AML-193 (cell line): ENCODE measurements at places on chromosomes 1 and 21.

DNA sequence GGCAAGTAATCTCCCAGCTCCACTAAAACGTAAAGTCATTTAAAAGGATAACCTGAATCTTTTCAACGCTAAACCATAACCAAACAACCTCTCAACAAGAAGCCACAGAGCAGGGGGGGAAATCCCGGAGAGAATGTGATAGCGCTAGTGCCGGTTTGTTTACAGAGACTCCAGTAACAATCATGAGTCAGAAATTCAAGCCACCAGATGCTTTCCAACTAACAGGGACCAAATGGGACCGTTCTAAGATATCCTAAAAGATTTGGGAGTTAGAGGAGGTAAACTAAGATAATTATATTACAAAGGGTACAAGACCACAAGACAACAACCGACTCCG, 825 bp downstream of the DCAF8 start:
- no peak for DNase-seq

DNA sequence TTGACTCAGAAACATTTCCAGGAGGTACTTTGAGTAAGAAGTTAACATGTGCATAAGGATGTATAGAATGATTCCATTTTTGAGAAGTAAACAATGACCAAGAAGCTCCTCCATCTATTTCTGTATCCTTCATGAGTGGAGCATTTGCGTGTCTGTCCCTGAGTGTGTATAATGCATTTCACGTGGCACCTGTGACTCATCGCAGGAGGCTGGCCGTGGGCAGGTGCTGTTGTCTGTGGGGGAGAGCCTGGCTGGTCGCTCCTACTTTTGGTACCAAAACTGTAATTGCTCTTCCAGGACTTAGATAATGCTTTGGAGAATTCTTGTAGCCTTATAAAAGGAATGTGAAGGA, 16.5 kb downstream of the SLC37A1 start:
- no peak for DNase-seq

DNA sequence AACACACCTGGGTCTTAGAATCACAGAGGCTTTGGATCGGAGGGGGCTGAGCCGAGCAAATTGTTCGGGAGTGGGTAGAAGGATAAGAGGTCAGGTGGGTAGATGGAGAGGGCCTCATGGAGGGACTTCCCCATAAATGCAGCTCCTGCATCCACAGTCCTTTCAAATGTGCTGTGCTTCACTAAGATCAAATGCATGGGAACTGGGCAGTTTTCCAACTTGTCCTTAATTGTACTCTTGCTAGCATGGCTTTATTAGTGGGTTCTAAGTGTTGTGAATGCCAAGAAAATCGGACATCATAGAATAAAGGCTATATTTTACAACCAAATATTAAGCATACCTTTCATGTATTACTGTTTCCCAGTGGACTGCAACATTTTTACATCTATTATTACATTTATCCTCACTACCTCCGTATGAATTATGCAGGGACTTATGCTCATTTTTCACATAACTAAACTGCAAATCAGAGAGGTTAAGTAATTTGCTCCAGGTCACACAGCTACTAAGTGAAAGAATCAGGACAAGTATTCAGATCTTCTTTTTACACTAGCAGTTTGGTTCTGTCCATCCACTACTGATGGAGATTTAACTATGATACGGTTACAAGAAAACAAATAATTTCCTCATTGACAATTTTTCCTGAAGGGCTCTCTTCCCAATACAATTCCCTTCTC, 174.5 kb upstream of the RUNX1 start:
- no peak for DNase-seq

GRCh38 chr1:165753934-165754333, 14.7 kb downstream of the TMCO1 start:
- no peak for DNase-seq

- DNase-seq: no peak
Measured at GRCh38 chr1:14891991-14892390, 261.6 kb upstream of the TMEM51 start.

DNA sequence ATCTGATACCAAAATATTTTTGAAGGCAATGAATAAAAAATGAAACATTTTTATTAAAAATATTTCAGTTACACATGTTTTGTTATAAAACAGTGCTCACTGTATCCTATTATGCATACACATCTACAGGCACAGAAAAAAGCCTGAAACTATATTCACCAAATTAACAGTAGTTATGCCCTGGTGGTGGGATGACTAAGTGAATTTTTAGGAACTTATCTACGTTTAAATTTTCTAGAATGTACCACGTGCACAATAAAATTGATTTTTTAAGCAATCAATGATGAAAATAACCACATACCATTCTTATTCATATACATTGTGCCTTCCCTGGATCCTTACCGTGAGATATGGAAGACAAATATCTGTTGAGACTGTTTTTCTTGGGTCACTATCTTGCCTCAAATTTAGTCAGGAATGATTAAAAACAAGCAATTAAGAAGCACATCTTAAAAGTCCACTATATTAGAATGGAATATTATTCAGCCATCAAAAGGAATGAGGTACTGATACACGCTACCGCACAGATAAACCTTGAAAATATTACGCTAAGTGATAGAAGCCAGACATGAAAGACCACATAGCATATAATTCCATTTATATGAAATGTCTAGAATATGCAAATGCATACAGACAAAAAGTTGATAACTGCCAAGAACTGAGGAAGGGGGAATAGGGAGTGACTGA, 17.4 kb downstream of the TP53BP2 start:
- no peak for DNase-seq

DNA sequence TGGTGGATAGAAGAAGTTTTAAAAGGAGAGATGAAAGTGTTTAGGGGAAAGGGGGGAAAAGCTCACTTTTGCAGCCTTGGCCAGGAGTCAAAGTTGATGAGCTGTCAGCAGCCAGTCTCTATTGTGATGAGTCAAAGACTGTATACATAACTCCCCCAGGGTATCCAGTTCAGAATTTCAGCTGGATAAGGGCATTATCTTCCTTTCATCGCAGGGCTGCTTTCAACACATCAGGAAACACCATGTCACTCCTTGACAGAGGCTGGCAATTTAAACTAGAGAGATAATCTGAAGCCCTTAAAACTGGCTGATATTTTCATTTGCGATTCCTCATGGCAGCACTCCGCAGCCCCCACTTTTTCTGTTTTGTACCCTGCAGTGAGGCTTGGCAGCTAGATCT, 328.5 kb downstream of the TBX15 start:
- no peak for DNase-seq

DNA sequence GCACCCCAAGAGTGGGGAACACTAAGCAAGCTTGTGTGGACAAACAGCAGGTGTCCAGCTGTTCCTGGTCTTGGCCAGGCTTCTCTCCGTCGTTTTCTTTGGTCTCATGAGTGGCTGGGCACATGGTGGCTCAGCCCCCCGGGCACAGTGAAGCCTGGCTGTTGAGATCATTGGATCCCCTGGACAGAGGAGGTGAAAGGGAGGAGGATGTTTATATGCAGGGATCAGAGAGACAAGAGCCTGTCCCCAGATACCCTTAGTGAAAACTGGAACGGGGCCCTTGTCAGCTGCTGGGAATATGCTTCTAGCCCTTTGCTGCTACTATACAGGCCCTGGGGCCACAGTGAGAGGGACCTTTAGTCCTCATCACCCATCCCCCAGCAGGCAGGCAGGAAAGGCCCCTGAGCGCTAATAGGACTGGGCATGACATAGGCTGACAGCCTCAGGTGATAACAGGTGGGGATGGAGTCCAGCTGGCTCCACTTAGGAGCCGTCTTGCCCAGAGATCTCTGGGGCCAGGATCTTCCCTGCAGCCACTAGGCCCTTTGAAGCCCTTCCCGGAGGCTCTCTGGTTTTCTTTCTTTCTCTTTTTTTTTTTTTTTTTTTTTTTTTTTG, 16.4 kb downstream of the EPHA8 start:
- DNase-seq: no peak

DNA sequence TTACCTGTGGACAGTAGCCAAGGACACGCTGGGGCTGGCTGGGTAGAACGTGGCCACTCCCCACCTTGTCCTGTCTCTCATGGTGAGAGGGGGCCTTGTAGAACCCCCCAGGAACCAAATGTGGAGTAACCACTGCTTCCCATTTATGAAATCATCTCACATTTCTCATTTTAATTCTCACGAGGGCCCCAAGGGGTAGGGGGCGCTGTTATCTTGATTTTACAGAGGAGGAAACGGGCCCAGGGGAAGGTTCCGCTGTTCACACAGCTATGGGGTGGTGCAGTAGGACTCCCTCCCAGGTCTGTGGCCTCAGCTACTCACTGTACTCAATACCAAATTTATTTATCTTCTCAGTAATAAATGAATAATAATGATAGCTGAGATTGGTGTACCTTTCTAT, 5.5 kb downstream of the SMPDL3B start:
- peak; percentile 25 for DNase-seq

DNA sequence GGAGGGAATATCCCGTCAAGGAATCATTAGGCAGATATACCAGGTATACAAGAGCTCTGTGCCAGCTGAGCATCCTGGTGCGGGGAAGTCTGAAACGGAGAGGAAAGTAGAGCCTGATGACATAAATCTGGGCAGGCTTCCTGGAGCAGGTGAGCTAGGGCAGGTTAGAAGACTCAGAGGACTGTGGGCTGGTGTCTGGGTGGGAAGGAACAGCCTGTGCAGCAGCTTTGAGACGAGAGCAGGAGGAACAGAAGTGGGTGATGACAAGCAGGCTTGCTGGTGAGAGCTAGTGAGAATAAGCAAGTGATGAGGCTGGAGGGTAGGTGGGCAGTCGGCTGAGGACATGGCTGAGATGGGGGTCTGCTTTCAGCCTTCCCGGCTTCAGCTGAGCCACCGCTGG, 6.7 kb downstream of the CELSR2 start:
- DNase-seq: no peak

DNA sequence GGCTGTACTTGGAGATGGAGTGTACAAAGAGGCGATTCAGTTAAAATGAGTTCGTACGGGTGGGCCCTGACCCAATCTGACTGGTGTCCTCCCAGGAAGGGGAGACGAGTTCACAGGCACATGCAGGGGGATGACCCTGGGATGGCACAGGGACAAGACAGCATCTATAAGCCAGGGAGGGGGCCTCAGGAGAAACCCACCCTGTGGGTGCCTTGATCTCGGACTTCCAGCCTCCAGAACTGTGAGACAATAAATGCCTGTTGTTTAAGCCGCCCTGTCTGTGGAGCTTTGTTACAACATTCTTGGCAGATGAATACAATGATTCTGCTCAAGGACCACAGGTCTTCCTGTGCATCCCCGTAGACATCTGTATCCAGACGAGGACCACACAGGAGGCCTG, 14.6 kb upstream of the CLDN14 start:
- no peak for DNase-seq

DNA sequence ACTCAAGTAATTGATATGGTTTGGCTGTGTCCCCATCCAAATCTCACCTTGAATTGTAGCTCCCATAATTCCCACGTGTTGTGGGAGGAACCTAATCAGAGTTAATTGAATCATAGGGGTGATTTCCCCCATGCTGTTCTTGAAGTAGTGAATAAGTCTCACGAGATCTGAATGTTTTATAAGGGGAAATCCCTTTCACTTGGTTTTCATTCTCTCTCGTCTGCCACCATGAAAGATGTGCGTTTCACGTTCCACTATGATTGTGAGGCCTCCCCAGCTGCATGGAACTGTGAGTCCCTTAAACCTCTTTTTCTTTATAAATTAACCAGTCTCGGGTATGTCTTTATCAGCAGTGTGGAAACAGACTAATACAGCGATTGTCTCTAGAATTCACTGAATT, 135.4 kb downstream of the BACH1 start:
- DNase-seq: no peak

- no peak for DNase-seq
Measured at GRCh38 chr1:208837242-208837641, 593.1 kb upstream of the PLXNA2 start.

- no peak for DNase-seq
Measured at GRCh38 chr1:229561141-229561540, 2.6 kb upstream of the ABCB10 start.

DNA sequence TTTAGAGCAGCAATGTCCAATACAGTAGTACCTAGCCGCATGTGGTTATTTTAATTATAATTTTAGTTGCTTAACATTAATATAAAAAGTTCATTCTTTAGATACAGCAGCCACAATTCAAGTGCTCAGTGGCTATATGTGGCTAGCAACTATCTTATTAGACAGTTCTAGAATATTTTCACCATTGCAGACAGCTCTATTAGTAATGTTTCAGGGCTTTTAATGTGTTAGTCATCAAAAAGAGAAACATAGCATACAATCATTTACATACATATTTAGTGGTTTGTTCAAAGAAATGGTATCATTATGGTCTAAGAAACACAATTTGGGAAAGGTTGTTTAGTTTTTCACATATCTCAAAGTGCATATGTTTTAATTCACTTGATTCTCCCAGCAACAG, 66.6 kb upstream of the DYNLT5 start:
- no peak for DNase-seq

DNA sequence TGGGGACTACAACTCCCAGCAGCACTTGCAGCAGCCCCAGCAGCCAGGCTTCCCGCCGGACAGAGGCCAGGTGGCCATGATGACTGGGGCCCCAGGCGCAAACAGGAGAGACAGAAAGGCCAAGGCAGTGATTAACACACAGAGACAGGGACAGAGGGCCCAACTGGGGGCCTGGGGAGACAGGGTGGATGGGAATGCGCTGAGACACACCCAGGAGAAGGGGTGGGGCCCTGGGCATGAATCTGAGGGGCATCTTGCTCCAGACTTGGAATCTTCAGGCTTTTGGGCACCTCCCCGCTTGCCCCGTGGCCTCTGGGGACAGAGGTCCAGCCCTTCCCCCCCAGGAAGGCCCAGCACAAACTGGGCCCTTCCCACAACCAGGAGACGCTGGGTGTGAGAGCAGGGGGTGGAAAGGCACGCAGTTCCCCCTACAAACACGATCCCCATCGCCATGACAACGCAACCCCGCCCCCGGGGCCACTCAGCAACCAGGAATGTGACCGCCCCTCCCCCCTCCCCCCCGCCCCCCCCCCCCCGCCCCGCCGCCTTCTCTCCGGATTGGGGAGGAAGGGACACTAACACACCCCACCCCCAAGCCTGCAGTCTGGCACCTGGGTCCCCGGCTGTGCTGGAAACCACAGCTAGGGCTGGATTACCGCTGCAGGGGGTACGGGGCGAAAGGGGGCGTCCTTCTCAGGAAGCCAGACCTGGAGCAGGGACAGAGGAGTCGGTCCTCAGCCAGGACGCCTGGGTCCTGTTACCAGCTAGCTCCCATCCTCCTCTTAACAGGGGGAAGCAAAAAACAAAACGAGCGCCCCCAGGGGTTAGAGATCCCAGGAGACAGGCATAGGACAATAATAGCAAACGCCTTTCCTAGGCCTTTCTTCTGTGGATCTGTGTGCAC, 4.5 kb downstream of the HDGF start:
- DNase-seq: no peak

DNA sequence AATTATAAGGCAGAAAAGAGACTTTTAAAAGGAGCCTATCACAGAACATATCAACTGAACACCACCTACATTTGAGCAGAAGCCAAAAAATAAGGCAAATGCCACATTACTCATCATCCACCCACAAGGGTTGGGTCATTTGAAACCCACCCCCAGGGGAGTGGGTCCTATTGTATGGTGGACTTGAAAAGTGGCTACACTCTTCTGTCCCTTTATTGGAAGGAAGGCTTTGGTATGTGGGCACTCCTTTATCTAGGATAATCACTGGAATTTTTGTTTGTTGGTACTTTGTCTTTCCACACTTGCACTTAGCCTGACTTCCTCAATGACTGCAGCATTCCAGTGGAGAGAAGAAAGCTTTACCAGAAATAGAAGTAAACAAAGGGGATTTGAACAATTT, 157.2 kb upstream of the COL11A1 start:
- DNase-seq: no peak
